Amygdala (tissue), 56 donors: ENCODE measurements at places on chromosomes 2 and 18.

DNA sequence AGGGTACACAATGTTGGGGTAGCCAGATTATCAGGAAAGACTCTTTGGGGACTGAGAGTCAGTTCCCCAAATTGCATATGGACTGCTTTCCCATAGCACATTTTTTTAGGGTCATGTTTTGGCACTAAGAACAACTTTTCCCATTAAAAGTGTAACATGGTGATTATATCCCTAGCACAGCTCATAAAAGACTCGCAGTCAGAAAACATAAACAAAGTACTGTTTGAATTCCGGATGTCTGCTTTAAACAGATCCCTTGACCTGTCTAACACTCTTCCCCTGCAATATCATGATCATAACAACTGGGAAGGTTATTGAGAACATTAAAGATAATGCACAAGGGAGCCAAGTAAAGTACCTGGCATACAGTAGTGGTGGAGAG, 262.2 kb downstream of the ASXL3 start:
- DNase-seq: no peak

- no peak for DNase-seq
Measured at GRCh38 chr18:1050012-1050657, 145.5 kb downstream of the ADCYAP1 start.

GRCh38 chr2:164560181-164560792, 61.0 kb downstream of the GRB14 start:
- no peak for DNase-seq

GRCh38 chr2:52874466-52875106, 893.0 kb upstream of the CHAC2 start:
- DNase-seq: no peak

- no peak for DNase-seq
Measured at GRCh38 chr18:63339920-63340484, 20.4 kb upstream of the BCL2 start.

- no peak for DNase-seq
Measured at GRCh38 chr2:121363632-121364420, 78.8 kb upstream of the TFCP2L1 start.

GRCh38 chr2:232008907-232009638, 47.6 kb downstream of the DIS3L2 start:
- DNase-seq: no peak

DNA sequence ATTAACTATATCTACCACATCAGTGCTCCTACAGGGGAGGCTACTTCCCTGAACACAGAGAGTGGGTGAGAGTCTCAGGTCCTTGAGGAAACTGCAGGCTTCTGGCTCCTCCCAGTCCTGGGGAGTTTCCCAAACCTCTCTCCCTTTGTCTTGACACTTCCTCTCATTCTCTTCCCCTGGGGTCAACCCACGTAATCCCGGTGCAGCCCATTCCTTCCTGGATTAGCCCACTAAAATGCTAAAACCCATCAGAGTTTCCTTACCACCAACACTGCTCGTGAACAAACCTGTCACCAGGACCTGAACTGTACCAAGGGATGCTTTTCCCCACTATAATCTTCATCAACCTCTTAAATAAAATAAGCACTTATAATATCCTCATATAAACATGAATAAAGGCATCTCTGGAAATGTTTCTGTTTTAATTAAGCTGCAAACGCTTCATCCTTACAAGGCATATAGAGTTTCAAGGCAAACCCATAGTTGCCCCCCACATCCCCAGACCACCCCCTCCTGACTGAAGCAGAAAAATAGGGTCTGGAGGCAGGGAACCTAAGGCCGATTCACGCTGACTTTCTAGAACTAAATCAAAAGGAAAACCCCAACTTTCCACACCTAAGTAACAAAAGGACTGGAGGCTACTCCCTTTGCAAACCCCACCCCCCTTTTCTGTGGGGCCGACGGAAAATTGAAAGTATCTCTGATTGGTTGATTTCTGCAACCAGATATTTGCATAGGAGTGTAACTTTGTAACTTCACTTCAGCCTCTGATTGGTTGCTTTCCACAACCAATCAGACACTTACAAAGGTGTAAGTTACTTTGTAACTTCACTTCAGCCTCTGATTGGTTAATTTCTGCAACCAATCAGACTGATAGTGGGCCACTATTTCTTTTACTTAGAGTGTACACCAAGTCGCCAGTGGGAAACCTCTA, 19.0 kb downstream of the TMSB10 start:
- no peak for DNase-seq

GRCh38 chr2:71458413-71459083, 5.2 kb downstream of the DYSF start:
- no peak for DNase-seq

DNA sequence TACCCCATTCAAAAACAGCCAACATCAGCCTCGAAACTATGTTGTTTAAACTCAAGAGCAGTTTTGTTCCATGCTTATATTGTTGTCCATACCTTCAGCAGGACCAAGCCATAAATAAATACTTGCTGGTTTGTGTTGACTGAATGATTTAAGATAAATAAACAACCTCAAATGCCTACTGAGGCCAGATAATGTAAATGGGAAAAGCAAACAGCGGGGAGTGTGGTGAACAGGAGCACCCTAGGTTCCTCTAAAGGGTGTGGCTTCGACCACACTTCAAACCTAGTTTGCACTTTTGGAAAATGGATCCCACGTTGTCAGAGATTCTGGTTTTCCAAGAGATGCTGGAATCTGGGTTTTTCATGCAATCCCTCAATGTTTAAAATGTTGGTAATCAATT, 1.7 kb upstream of the PMAIP1 start:
- no peak for DNase-seq

- DNase-seq: no peak
Measured at GRCh38 chr2:238739668-238740067, 108.2 kb upstream of the TWIST2 start.

GRCh38 chr2:132253496-132254305, 91.9 kb upstream of the ANKRD30BL start:
- DNase-seq: no peak

GRCh38 chr2:165957030-165957675, 3.6 kb upstream of the TTC21B start:
- no peak for DNase-seq

GRCh38 chr2:231565887-231566594, 26.6 kb upstream of the TEX44 start:
- no peak for DNase-seq

GRCh38 chr2:55986700-55987440, 63.3 kb upstream of the EFEMP1 start:
- no peak for DNase-seq
